ENCODE measurements at places on chromosomes 5 and 9. TPM values are rescaled to one million over a fixed set of nuclear protein-coding genes. Genes with fewer than 3 reads are reported as not detected.

Gene EGR1
- 45.4 TPM for total RNA-seq

Gene DNAI1
- not detected for total RNA-seq

Gene LECT2
- not detected for total RNA-seq

Gene PDLIM4
- total RNA-seq = 10.9 TPM

Gene CAPSL
- not detected for total RNA-seq

Gene SPATA31E1
- not detected for total RNA-seq

Gene GPR21
- 1.4 TPM for total RNA-seq

Gene PFN3
- not detected for total RNA-seq

Gene MIER3
- 21.6 TPM for total RNA-seq

Gene BARHL1
- not detected for total RNA-seq

Gene ZFP37
- total RNA-seq = 0.68 TPM

Gene ATG12
- 51.3 TPM for total RNA-seq

Gene CYLC2
- total RNA-seq = not detected

Gene MYMK
- total RNA-seq = not detected

Gene CCDC192
- not detected for total RNA-seq

Gene IQGAP2
- not detected for total RNA-seq

Gene GABRB2
- not detected for total RNA-seq

Gene ORM2
- total RNA-seq = not detected

Gene RNF208
- total RNA-seq = 0.34 TPM

Gene PDCD1LG2
- 7.8 TPM for total RNA-seq

Gene ABLIM3
- total RNA-seq = 11.3 TPM

Gene PPP1R26
- 30.4 TPM for total RNA-seq

Gene LPAR1
- 15.9 TPM for total RNA-seq

Gene PTGR1
- total RNA-seq = 57.2 TPM

Gene CARTPT
- total RNA-seq = not detected

Gene ANKRD31
- 0.34 TPM for total RNA-seq

Gene CEP72
- total RNA-seq = 4.1 TPM

Gene MYOZ3
- not detected for total RNA-seq

Gene SLC34A3
- total RNA-seq = under 0.01 TPM

Gene PSIP1
- total RNA-seq = 14.5 TPM

Gene UNC5A
- not detected for total RNA-seq

Gene NUP188
- 42.7 TPM for total RNA-seq

Gene IFNA13
- total RNA-seq = not detected

Gene LRRC70
- total RNA-seq = 1.9 TPM

Gene CHSY3
- under 0.01 TPM for total RNA-seq

Gene FABP6
- total RNA-seq = 0.64 TPM

Gene CDX1
- total RNA-seq = not detected

Gene CDH9
- not detected for total RNA-seq

Gene AFAP1L1
- total RNA-seq = 17.2 TPM

Gene OR1J1
- total RNA-seq = not detected

Gene CDC14B
- 18.4 TPM for total RNA-seq

Gene GFI1B
- not detected for total RNA-seq

Gene SMIM33
- total RNA-seq = not detected

Gene PLPPR1
- not detected for total RNA-seq

Gene BASP1
- total RNA-seq = 218 TPM

Gene PCDHA12
- 3.8 TPM for total RNA-seq

Gene HOMER1
- total RNA-seq = 42.8 TPM

Gene GDA
- 0.14 TPM for total RNA-seq

Gene BTNL3
- not detected for total RNA-seq

Gene HRCT1
- 0.34 TPM for total RNA-seq

Gene EXD3
- 10.6 TPM for total RNA-seq

Gene DNM1
- 2.6 TPM for total RNA-seq

Gene OTP
- total RNA-seq = not detected

Gene C9orf50
- total RNA-seq = not detected

Gene TBC1D2
- total RNA-seq = 60.1 TPM

All from nasal cavity respiratory epithelium epithelial cell of viscerocranial mucosa (primary cell).